Osteoblast (primary cell): ENCODE measurements at places on chromosomes 1 and 21.

DNA sequence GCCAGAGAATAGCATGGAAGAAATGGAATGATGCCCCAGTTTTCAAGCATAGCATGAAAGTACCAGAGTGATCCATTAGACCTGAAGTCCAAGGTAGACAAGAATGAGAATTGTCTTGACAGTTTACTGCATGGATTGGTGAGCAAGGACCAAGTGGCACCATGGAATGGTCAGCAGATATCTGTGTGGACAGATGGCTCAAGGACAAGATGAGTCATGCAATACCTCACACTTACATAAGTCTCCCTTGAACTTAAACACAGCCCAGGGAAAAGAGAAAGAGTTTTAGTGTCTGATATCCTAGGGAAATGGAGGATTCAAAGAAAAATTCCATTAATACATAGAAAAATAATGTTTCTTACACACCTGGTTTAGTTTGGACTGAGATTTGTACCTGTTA is 195.2 kb downstream of the MRPL39 start:
- DNase-seq: no peak

DNA sequence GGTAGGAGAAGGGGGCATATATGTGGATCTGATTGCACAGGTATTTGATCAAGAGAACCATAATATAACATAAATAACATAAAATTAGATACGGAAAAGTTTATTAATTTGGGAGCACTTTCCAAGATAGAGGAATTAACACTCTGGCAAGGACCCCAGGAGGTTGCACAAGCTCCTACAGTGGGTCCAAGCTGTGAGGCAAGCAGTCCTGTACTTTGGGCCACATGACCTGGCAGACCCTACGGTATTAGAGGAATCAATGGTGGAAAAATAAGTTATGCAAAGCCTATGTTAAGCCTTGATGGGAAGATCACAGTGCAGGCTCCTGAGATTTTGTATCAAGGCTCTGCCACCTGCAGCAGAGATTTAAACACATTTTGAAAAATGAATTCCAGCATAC is 220.1 kb downstream of the COL24A1 start:
- DNase-seq: no peak

DNA sequence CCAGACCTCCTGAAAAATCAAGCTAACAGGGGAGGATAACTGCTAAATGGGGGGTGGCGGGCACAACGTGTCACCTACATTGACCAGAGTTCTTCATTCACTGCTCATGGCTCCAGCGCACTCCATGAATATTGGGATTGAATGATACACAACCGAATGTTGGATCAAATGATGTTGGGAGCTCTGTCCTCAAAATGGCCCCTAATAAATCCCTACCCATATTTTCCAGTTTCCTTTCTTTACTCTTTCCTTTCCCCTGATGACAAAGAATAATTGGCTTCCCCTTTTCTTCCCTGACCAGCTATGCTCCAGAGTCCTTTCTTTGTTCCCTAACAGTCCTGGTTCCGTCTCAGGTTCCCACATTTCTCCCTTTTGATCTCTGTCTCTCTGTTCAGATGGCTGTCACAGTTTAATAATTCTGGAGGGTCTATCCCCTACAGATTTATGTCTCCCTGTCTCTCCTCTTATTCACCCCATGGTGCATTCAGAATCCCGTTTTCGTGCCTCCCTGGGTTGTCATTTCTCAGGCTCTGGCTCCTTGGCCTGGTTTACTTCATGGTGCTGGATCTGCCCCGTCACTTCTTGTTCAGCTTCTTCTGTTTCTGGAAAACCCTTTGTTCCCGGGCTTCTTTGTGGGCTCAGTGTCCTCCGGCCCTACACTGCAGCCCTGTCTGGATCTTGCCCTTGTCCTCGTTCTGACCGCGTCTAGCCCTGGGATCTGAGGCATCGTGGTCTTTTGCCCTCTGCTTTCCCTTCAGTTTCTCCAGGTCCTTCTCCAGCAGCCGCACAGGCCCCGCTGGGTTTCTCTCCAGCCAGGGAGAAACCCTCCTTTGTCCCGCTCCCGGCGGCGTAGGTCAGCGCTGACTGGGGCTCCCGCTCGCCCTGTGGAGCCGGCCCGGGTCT is 78.3 kb downstream of the NDUFS5 start:
- DNase-seq: peak; percentile 91

GRCh38 chr21:36454093-36454531 is 25.8 kb downstream of the CLDN14 start:
- DNase-seq: no peak

DNA sequence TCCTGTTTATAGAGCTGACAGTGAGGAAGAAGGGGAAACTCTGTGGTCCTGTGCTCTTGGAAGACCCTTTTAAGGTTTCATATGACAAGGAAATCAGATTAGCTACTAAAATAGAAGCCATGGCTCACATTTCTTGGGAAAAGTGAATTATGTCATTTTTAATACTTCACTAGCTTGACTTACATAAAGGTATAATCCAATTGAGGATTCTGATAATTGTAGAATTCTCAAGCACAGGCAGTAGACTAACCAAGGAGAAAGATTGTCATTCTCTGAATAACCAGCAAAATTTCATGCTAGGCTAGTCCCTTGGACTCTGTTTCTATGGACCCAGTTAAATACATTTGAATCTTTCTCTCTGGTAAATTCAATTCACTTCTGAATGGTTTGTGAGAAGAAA is 613.0 kb upstream of the BEND5 start:
- no peak for DNase-seq

DNA sequence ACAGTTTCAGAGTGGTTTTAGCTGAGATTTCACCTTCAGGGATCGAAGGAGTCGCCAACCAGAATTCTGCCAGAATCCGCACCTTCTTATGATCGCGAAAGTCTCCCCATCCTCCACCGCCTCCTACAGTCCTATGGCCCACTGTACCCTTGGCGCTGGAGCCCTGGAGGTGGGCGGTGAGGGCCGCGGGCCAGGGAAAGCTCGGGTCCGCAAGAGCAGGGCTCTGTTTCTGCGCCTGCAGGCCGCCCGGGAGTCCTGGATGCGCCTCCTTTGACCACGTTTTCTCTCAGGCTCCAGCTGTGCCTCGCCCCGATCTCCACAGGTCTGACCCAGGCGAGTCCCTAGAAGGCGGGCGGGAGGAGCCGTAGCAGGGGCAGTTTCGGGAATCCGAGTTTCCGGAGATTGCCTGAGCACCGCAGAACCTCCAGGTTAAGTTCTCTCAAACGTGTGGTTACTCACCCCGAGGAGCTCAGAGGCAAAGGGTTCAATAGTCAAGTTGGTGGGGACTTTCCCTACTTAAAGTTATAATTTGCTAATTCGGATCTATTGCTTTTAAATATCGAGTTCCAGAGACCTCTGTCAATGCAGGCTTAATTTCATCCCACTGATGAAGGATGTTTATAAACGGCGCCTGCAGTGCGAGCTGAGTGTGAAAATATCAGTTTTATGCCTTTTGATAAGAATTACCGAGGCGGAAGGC is 3.2 kb upstream of the LHX8 start:
- peak; percentile 25 for DNase-seq

- no peak for DNase-seq
Observed at GRCh38 chr1:147912553-147912952, 10.0 kb downstream of the GJA8 start.

- DNase-seq: no peak
Observed at GRCh38 chr1:81470275-81470674, 330.5 kb upstream of the ADGRL2 start.

DNA sequence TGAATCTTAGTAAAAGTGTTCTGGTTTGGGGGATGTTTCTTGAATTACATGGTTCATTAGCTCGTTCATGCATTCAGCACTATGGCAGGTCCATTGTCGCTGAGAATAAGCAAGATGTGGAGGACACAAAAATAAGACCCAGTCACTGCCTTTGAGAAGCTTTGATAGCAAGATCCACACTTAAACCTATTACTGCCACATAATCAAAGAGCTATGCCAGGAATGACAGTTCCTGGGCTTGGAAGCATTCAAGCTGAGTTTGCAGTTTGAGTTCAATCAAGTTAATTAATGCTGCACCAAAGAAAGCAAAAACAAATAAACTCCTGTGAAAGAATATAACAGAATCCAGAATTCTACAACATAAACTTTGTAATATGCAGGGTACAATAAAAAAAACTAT is 131.8 kb downstream of the MIS18A start:
- DNase-seq: no peak

GRCh38 chr1:58929671-58930325 is 146.0 kb upstream of the JUN start:
- DNase-seq: peak; percentile 50

GRCh38 chr1:41320895-41321676 is 40.1 kb upstream of the FOXO6 start:
- DNase-seq: no peak

- DNase-seq: no peak
Observed at GRCh38 chr1:161121834-161122233, 3.9 kb downstream of the NIT1 start.

GRCh38 chr21:44949779-44950198 is 10.0 kb downstream of the SLX9 start:
- DNase-seq: peak; percentile 98

- DNase-seq: no peak
Observed at GRCh38 chr1:156586892-156587477, 4.6 kb upstream of the NAXE start.
